ENCODE measurements at places on chromosomes 11 and 22. TPM values are rescaled to one million over a fixed set of nuclear protein-coding genes. Genes with fewer than 3 reads are reported as not detected.
A peak's percentile ranks its signal among the peaks of the same experiment; 100 is the strongest.

DNA sequence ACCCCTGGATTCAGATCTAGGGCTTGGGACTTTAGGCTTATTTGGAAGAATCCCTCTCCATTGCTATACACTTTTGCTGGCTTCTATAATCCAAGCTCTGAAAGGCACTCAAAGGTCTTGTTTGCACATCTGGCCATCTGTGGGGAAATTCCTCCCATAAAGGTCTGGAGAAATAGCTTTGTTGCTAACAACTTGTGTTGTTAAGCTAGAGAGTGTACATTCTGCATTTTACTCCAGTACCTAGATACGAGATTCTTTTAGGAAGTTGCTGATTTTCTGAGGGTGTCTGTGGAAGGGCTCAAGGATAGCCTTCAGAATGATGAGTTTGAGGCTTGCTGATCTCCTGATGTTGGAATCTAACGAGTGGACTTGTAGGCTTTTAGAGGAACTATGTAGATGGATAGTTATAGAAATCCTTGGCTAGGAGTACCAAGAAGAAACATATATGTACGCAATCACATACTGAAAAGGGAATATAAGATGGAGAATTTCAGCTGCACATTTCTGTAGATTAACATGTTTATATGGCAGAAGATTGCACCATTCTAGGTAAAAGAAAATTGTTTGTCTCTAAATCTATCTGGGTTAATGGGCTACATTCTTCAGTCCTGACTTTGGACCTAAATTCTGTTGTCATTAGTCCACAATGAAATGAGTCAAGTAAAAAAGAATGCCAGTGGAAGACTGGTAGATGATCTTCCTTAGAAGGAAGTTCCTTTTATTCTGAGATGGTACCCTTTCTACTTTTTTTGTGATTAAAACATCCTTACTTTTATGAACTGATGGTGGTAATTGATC lies 51.0 kb downstream of the UBASH3B start:
- peaks cover 46% of the 10 kb centered on the region for H3K4me1 ChIP-seq
- H3K27me3 ChIP-seq, result no peaks in the 10 kb centered on the region
- no peak for DNase-seq
- H3K36me3 ChIP-seq, result peaks cover 2% of the 10 kb centered on the region
- H3K4me3 ChIP-seq, result no peak overlapping the region

- H3K36me3 ChIP-seq, result no peaks in the 10 kb centered on the region
- DNase-seq, result no peak
- no peak overlapping the region for H3K27ac ChIP-seq
Measured at GRCh38 chr11:35554491-35555437, 29.3 kb upstream of the PAMR1 start.

The PANX2 gene
- total RNA-seq, result 8.0 TPM

GRCh38 chr11:19903620-19904069 lies 191.0 kb downstream of the NAV2 start:
- DNase-seq, result peak; percentile 53
- no peaks in the 10 kb centered on the region for H3K36me3 ChIP-seq
- no peak overlapping the region for H3K27ac ChIP-seq

The CCDC73 gene
- not detected for total RNA-seq

Data from activated T-cell treated with anti-CD3 and anti-CD28 coated beads, Interleukin-2, amount 50 U/mL, for 72 hours (primary cell).